ENCODE measurements at places on chromosomes 13 and 19. TPM values are rescaled to one million over a fixed set of nuclear protein-coding genes. Genes with fewer than 3 reads are reported as not detected.

TEX101 gene
- not detected for total RNA-seq

CABP5 gene
- not detected for total RNA-seq

ZNF616 gene
- 8.7 TPM for total RNA-seq

MATK gene
- total RNA-seq, result not detected

FCGBP gene
- 0.13 TPM for total RNA-seq

DIAPH3 gene
- 13.6 TPM for total RNA-seq

NRTN gene
- not detected for total RNA-seq

ZNF541 gene
- 0.13 TPM for total RNA-seq

ZNF536 gene
- not detected for total RNA-seq

PABPC3 gene
- total RNA-seq, result 0.12 TPM

ARID3A gene
- 6.0 TPM for total RNA-seq

IGFL2 gene
- total RNA-seq, result not detected

PLVAP gene
- 0.92 TPM for total RNA-seq

GPC6 gene
- total RNA-seq, result 23.1 TPM

CEBPG gene
- total RNA-seq, result 16.0 TPM

DBP gene
- 6.7 TPM for total RNA-seq

INSL3 gene
- total RNA-seq, result not detected

NAPSA gene
- total RNA-seq, result 0.06 TPM

GNG7 gene
- under 0.01 TPM for total RNA-seq

FBXO27 gene
- 1.2 TPM for total RNA-seq

SIRT2 gene
- 50.4 TPM for total RNA-seq

PNMA8A gene
- 4.8 TPM for total RNA-seq

LRG1 gene
- total RNA-seq, result not detected

LAIR2 gene
- total RNA-seq, result not detected

VSTM2B gene
- total RNA-seq, result not detected

CYP4F2 gene
- not detected for total RNA-seq

GZMM gene
- not detected for total RNA-seq

GDF15 gene
- total RNA-seq, result 41.1 TPM

ZNF714 gene
- total RNA-seq, result 4.1 TPM

KCNC3 gene
- total RNA-seq, result under 0.01 TPM

ZNF730 gene
- 0.93 TPM for total RNA-seq

ICAM1 gene
- 4.9 TPM for total RNA-seq

TMEM143 gene
- total RNA-seq, result 4.2 TPM

SPINT2 gene
- 69.3 TPM for total RNA-seq

IZUMO2 gene
- not detected for total RNA-seq

All from aortic smooth muscle cell (primary cell).